Stomach (tissue), 19 donors: ENCODE measurements at places on chromosomes 7 and 10. TPM values are rescaled to one million over a fixed set of nuclear protein-coding genes. Genes with fewer than 3 reads are reported as not detected.

DNA sequence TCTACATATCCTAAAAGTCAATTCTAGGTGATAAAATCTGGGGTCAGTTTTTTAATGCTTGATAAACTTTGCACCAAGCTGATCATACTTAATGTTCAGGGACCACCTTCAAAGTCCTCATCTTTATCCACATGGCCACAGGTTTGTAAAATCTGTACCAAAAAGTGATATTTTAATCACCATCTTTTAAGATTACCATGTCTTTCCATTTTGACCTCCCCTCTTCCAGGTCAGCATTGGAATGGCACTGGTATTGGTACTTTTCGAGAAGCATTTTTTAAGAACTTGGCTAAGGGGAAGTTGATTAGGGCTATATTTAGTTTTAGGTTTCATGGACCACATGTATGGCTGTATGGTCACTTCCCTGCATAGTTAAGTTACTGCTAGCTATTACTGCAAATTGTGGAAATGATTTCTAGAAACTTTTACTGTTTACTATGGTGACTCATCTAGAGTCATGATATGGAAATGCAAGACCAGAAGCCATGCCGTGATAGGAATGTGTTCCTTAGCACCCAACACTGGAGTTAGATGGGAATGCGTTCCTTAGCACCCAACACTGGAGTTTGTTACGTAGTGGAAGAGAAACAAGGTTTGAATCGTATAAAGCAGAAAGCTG is 50.8 kb upstream of the ABLIM1 start:
- DNase-seq, result peak; percentile 60

DNA sequence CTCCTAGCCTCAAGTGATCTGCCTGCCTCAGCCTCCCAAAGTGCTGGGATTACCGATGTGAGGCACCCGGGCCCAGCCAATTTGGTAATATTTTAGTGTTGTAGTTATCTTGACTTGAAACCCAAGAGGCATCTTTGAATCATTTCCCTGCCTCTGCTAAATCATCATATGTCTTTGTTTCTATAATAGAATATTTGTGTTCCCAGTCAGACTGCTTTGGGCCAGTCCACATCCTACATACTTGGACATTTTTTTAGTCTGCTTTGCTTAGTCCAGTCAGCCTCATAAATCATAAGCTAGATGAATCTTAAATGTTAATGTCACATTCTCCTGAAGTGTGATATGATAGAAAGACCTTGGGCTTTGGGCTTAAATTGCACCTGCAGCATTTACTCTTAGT is 5.9 kb downstream of the STAM start:
- no peak for DNase-seq

DNA sequence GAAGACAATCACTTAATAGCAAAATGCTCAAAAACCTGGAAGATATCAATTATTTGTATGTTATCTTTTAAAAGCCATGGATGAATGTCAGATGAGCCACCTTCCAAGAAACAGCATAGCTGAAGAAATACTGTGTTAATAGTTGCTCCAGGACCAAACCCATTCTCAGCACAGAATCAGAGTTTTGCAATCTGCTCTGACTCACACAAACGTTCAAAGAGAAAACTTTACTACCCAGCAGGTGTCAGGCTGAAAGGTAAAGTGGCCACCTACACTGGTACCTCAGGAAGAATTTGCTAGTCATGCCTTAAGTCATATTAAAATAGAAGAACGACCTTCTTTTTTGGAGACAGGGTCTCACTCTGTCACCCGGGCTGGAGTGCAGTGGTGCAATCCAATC is 526.5 kb downstream of the PARD3 start:
- DNase-seq, result no peak

The OAT gene
- polyA plus RNA-seq, result 63.8 TPM
